NCI-H187 (cell line): ENCODE measurements at places on chromosomes 6 and 20.

DNA sequence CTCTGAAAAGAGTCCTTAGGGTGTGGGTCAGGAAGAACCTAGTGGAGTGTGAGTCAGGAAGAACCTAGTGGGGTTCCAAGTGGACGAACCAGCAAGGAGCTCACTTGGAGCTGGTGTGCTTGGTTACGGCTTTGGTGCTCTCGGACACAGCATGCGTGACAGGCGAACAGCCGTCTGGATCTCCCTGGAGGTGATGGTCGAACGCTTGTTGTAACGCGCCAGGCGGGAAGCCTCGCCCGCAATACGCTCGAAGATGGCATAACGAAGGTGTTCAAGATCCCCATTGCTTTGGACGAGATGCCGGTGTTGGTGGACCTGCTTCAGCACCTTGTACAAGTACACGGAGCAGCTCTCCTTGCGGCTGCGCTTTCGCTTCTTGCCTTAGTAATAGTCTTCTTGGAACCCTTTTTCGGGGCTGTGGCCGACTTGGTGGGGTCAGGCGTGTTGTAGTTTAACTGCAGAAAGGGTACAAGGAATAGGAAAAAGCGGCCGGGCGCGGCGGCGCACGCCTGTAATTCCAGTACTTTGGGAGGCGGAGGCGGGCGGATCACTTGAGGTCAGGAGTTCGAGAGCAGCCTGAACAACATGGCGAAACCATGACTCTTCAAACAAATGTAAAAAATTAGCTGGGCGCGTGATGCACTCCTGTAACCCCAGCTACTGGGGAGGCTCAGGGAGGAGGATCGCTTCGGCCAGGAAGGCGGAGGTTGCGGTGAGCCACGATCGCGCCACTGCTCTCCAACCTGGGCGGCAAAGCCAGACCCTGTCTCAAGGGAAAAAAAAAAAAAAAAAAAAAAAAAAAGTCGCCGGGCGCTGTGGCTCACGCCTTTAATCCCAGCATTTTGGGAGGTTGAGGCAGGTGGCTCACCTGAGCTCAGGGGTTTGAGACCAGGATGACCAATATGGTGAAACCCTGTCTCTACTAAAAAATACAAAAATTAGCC, 48.0 kb downstream of the OR2B2 start:
- DNase-seq: no peak

DNA sequence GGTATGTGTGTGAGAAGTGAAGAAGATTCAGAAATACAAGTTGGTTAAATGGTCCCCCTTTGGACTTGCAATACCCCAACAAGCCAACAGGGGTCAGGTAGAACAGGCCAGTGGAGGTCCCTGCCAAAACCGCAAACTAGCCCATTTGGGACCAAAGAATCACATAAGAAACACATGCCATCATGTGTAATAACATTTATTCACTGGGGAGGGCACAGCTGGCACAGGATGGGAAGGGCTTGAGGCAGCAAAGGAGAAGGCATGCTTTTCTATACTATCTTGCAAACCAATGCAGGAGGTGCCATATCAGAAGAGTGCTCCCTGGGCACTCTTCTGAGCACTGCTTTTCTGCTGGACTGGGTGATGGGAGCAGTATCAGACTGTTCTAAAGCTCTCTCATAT, 116.1 kb upstream of the TRAF3IP2 start:
- DNase-seq: no peak

DNA sequence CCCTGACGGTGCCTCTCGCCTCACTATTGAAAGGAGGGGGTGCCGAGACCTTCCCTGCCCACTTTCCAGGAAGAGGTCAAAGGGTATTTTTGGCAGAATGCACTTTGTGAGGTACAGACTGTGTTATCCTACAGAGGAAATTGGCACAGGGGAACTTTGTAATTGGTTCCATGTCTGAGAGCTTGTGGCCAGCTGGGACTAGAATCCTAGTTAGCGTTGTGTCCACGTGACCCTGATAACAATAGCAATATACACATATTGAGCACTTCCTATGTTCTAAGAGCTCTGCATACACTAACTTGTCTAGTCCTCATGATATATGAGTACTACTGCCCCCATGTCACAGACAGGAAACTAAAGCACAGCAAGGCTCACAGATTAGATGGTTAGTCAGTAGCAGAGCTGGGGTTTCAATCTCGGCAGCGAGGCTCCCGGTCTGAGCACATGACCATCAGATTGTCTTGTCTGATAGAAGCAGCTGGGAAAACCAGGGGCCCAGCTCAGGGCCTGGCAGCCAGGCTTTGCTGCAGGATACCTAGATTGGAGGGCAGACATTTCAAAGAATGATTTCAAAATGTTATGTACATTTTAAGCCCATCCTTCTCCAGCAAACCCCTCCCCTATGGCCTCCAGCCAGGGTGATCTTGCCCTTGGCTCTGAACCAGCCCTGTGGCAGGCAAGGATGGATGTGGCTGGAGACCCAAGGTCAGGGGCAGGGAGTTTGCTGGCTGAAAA, 1.4 kb downstream of the MAPK13 start:
- no peak for DNase-seq

GRCh38 chr20:61918548-61918947, 147.1 kb downstream of the TAF4 start:
- DNase-seq: no peak

DNA sequence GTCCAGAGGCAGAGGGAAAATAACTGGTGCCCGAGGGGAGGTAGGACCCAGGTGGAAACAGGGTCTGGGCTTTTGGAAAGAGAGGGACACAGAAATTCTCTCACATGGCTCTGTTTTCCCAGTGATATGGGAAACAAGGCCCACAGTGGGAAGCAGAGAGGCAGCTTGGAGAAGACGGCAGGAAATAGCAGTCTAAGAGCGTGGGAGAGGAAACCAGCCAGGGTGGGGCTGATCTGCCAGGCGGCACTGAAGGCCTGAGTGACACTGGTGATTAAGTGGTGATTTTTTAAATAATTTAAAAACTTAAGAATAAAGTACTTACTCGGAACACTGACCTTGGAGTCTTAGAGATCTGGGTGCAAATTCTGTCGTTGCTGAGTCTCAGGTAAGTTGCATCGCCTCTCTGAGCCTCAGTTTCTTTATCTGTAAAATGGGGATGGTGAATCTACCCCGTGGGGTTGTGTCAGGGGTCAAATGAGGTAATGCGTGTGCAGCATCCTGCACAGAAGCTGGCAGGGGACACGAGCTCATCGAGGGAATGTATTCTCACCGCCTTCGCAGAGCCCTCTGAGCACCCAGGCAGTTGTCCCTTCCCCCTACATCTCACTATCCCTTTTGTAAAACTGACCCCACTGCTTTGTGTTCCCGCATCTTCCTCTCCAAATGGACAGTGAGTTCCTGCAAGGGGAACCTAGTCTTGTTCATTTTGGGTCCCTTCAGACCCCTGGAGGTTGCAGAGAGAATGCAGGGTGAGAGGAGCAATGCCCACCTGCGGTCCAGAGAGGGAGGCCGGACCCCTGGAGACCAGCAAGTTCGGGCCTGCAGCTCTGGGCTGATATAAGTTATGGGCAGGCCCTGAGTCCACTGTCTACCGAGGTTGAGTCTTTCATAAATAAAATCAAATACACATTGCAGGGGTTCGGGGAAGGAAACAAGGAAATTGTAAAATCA, 228.6 kb upstream of the PMEPA1 start:
- no peak for DNase-seq

DNA sequence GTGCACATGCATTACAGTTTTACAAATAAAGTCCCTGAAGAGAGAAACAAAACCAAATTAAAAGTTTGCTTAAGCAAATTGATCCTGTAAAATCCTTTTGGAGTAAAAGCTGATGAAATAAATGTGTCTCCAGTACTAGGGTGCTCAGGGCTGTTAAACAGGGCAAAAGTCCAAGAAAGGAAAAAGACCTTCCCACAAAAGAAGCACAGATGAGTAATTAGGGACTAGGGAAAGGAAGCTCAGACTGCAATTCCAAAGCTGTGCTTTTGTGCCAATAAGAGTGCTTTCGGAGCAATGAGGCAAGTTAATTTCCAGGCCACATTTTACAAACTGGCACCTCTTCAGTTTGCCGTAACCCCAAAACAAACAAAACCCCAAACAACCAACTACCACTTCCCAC, 10.4 kb upstream of the RNF182 start:
- DNase-seq: no peak

GRCh38 chr6:37150314-37150713, 19.6 kb upstream of the PIM1 start:
- DNase-seq: no peak

DNA sequence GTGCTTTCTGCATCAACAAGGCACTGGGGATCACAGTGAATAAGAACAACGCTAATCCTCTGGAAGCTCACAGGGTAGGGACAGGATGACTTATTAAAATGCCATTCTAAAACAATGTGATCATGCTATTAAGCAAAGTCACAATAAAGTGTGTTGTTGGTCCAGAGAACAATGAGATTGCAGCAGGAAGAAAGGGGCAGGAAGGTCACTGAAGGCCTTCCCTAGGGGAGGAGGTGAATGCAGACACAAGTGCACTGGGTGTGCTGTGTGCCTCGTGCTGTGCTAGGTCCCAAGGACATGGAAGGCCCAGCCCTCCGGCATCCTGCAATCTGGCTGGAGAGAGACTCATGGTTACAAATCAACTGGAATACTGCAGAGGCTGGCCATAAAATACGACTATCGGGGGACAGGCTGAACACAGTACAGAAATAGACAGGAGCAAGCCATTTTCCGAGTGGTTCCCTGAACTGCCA, 55.7 kb downstream of the LYRM4 start:
- no peak for DNase-seq

GRCh38 chr20:62668441-62669027, 26.2 kb downstream of the SLCO4A1 start:
- peak; percentile 34 for DNase-seq

DNA sequence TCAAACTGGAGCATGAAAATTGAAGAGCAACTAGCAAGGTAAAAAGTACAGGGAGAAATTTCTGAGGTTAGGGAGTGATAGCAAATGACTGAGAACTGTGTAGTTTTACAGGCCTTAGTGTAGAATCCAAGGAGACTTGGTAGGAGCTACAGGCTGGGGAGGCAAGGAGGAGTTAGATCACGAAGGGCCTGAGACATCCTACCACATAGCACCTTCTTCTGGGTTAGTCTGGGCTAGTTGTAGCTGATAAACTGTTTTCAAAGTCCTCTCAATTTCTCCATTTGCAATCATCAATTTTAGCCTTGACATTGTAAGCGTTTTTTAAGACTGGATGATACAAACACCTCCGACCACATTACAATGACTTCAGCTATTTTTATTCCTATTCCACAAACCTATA, 209.7 kb downstream of the TMEM200A start:
- no peak for DNase-seq

GRCh38 chr6:2870046-2870636, 28.5 kb upstream of the SERPINB1 start:
- no peak for DNase-seq

GRCh38 chr6:128400875-128401274, 119.5 kb downstream of the PTPRK start:
- DNase-seq: no peak

DNA sequence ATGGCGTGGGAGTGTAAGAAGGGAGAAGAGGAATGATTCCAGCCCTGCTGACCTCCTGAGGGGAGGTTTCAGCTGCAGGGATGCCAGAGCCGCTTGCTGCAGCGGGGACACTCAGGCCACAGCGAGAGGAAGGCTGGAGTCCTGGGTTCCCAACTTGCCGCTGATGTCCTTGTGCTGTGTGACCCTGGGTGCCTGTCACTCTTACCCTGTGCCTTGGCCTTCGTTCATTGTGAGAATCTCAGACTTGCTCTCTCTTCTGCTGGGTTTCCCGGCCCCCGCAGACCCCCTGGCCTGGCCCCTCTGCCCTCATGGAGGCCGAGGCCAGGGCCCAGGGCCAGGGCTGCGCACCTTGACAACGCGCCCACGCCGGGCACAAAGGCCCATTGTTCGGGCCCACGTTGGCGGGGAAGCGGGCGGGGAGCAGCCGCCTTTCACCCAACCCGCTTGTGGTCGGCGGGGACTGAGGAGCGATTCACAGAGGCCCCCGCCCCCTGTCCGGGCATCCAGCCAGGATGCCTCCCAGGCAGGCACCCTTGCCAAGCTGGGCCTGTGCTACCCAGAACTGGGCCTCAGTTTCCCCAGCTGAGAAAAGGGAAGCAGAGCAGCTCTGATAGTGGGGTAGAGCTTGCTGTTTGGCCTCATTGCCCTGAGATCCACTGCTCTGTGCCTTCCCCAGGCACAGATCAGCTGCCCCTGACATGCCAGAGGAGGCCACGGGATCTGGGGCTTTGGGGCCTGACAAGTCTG, 52.4 kb downstream of the CEBPB start:
- no peak for DNase-seq
